Skin of body (tissue), 3 donors: ENCODE measurements at places on chromosomes 2 and 18.

DNA sequence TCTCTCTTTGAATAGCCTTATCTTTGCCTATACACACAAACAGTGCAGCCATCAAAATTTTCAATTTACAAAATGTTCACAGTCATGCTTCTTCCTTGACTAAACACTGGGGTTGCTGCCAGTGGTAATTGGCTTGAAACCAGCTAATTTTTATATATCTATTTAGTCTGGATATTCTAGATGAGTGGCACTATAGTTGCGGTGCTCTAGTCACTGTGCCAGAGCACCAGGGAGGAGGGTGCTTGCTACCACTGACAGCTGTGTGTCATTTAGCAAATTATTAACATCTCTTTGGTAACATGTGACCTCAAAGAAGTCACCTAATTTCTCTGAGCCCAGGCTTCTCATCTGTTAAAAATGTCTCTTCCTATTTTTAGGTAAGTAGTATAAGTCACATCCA lies 130.4 kb downstream of the MEIS1 start:
- DNase-seq, result no peak

GRCh38 chr2:76149846-76150245 lies 439.1 kb upstream of the GCFC2 start:
- no peak for DNase-seq

DNA sequence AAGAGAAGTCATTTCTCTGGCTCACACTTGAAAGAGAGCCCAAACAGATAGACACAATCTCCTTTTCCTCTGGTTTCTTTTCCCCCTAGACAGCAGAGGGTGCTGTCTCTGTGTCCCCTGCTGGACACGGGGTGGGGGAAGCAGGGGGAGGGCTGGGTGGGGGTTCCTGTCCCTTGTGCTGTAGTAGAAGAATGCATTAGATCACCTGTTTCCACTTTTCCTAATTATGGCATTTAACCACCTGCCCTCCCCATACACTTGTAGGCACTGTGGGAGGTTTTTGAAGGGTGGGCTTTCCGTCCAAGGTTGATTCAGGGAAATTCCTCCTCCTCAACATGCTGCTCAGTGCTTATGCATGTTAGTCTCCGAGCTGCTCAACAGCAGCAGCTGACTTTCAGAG lies 206.2 kb upstream of the EPAS1 start:
- no peak for DNase-seq

DNA sequence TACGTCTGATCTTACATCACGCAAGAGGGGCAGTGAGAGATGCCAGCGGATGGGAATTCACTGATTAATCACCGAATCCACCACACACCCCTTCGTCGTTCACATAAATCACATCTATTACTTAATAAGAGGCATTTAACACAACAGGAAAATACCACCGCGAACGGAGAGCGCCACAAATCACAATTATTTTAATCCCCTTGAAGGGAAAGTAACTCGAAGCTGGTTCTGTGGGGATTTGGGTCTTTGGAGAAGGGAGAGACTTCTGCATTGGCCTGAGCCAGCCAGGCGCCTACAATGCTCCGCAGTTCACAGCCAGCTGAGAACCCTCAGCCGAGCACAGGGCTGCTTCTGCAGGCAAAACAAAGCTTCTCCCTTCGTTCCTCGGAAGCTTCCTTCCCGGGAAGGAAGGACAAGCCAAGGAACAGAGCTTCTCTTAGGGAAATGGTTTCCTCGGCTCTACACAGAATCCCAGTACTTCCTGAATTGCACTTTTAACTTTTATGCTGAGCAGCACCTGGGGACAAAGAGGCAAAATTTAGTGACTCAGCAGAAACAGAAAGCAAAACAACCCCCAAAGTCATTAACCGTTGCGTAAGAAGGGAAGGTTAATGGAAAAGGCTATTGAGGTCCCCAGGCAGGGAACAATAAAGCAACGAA lies at the start of gene LRP1B:
LRP1B (minus strand) TSS at position 7 of the 660 bp plus-strand sequence. CDS start 287 bp downstream, outside the sequence.
- DNase-seq, result peak; percentile 29

- DNase-seq, result no peak
Observed at GRCh38 chr2:197181491-197181890, 129.1 kb downstream of the ANKRD44 start.

- no peak for DNase-seq
Observed at GRCh38 chr18:62663731-62664336, 51.5 kb upstream of the PHLPP1 start.

GRCh38 chr2:196431076-196431475 lies 208.4 kb upstream of the CCDC150 start:
- DNase-seq, result no peak

GRCh38 chr2:37890893-37891495 lies 34.1 kb upstream of the RMDN2 start:
- no peak for DNase-seq

DNA sequence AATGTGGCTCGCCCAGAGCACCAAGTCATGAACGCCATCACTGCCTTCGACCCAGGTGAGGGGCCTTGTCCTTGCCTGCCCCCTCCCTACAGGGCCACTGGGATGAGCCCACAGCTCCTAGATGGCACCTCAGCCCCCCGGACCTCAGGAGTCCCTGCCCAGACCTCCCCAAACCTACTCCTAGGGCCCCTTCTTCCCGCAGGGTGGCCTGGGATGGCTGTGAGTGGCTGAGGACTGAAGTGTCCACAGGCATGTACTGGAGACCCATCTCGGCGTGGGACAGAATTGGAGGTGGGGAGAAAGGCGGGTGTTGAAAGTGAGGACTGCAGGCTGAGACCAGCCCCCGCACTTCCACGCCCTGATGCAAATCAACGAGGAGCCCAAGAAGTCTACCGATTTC lies 2.8 kb upstream of the TUBB6 start:
- DNase-seq, result no peak

- no peak for DNase-seq
Observed at GRCh38 chr18:33585431-33585775, 7.4 kb downstream of the ASXL3 start.

GRCh38 chr2:22579341-22579740 lies 805.6 kb upstream of the KLHL29 start:
- DNase-seq, result peak; percentile 22

GRCh38 chr18:55748227-55748738 lies 160.3 kb upstream of the TCF4 start:
- no peak for DNase-seq

- DNase-seq, result no peak
Observed at GRCh38 chr2:241947004-241947350, 77.4 kb downstream of the RTP5 start.

GRCh38 chr2:73009177-73009839 lies 62.2 kb downstream of the SFXN5 start:
- DNase-seq, result no peak

GRCh38 chr2:147531269-147531668 lies 313.6 kb upstream of the ACVR2A start:
- no peak for DNase-seq

- DNase-seq, result no peak
Observed at GRCh38 chr2:3902131-3902530, 198.8 kb downstream of the DCDC2C start.

GRCh38 chr18:13465124-13465446 lies 246.5 kb downstream of the LDLRAD4 start:
- no peak for DNase-seq

- DNase-seq, result no peak
Observed at GRCh38 chr2:1398191-1398590, 15.1 kb upstream of the TPO start.

DNA sequence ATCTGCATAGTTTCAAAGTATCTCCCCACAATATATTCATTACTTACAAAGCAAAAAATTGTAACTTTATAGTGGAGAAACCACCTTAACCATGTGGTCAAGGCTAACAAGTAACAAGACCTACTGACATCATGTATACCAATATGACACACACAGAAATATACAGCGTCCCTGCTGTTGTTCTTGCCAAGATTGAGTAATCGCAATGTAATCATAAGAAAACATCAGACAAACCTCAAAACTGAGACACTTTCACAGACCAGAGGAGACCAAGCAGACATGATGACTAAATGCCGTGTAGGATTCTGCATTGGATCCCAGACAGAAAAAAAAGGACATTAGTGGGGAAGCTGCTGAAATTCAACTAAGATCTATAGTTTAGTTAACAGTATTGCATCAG lies 123.0 kb downstream of the ACAA2 start:
- no peak for DNase-seq

DNA sequence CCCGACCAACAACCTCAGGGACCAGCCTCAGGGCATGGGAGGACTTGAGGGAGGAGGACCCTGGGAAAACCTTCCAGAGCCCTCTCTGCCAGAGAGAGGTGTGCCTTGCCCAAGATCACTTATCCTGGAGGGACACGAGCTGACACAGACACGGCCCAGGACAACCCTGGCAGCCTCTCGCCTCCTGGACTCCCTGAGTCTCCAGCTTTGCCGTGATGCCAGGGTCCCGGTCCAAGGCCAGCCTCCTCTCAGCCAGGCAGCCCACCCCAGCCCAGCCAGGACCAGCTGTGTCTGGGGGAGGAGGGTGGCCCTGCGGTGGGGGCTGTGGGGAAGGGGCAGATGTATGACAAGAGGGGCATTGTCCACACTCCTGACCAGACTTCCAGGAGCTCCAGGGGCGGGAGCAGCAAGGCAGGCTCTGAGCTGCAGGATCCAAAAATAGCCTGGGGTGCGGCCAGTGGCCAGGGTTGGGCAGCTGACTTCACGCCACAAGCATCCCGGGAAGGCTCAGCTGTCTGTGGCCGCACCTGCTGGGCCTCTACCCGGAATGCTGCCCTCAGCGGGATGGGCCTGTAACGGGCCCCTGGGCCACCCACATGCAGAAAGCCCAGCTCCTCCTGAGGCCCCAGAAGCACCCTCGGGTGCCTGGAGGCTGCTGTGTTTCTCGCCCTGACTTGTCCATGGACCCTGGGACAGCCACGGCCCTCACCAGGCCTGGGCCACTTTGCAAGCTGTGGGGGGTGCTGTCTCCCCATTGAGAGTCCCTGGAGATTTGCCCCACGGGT lies 65.5 kb upstream of the GPC1 start:
- peak; percentile 72 for DNase-seq

DNA sequence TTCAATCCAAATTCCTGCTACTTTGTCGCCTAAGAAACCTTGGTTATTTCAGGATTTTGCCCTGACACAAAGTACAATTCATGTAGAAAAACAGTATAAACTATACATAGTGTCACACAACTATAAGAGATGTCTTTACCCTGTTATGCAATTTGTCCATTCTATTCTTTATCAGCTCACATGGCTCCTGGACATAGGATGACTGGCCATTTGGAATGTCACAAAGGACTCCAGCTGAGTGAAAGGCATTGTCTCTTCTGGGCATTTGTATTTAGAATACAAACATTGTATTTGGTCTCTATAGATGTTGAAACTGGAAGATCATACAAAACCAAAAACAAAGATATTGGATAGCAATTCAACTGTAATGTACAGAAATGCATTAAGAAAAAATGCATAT lies 944.6 kb upstream of the LRRTM1 start:
- DNase-seq, result no peak

DNA sequence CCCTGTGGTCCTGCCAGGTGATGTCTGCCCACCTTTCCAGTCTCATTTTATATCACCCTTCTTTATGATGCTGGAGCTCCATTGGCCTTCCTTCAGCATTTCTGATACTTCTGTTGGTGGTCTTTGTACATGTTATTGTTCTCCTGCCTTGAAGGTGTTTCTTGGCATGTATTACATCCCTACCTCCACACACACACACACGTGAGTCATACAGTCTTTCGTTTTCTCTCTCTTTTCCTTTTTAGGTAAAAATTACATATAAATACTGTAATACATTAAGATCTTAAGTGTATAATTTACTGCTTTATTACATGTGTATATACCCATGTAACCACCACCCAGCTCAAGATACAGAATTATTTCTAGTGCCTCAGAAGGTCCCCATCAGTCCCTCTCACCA lies 10.2 kb upstream of the ADGRF3 start:
- DNase-seq, result no peak

GRCh38 chr2:61853086-61853846 lies 594 bp downstream of the FAM161A start:
- no peak for DNase-seq

- DNase-seq, result no peak
Observed at GRCh38 chr18:45642238-45642637, 27.0 kb downstream of the SLC14A2 start.

DNA sequence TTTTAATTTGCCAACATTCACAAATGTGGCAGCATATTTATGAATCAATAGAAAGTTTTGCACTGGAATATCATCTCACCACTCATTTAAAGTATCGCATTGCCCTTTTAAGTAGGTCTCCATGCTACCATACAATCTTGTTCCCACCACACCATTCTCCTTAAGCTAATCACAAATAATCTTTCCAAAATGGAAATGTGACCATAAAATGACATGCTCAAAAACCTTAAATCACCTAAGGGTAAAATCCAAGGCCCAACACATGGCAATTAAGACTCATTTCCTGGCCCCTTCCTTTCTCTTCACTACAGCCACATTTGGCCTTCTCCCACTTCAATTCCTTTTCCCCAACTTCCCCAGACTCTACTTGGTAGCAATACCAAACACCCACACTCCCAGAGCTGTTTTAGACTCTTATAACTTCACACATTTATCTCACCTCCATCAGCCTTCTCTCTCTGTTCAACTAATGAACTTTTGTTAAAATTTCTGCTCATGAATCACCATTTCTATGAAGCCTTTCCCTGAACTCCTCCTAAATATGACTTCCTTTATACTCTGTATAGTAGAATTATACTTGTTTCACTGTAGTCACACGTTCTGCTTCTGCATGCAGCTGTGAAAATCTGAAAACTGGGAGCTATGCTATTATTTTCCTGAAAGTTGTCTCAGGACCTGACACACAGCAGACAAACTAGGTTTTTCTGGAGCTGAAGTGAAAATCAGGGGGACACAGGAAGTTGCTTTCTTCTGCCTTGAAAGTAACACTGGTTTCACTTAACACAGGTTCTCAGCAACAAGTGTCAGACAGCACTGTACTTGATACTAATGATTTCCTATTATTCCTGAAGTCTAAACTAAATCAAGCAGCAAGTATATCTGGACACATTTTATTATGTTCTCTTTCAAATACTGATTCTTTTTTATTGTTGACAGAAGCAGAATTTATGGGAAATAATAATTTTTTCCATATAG lies 303.9 kb downstream of the ZEB2 start:
- DNase-seq, result no peak

GRCh38 chr2:206502729-206503128 lies 59.4 kb downstream of the ADAM23 start:
- no peak for DNase-seq

DNA sequence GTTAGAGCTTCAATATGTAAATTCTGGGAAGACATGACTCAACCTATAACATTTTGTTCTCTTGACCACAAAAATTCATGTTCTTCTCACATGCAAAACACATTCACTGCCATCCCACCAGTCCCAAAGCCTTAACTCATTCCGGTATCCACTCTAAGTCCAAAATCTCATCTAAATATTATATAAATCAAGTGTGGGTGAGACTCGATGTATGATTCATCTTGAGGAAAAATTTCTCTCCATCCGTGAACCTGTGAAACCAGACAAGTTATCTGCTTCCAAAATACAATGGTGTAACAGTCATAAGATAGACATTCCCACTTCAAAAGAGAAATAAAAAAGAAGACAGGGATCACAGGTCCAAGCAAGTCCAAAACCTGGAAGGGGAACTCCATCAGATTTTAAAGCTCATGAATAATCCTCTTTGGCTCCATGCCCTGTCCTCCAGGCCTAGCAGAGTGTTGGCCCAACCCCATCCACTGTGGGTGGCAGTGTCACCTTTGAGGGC lies 101.3 kb downstream of the RAD51AP2 start:
- peak; percentile 1 for DNase-seq
